ENCODE measurements at places on chromosomes 7 and 10. TPM values are rescaled to one million over a fixed set of nuclear protein-coding genes. Genes with fewer than 3 reads are reported as not detected.
A peak's percentile ranks its signal among the peaks of the same experiment; 100 is the strongest.

DNA sequence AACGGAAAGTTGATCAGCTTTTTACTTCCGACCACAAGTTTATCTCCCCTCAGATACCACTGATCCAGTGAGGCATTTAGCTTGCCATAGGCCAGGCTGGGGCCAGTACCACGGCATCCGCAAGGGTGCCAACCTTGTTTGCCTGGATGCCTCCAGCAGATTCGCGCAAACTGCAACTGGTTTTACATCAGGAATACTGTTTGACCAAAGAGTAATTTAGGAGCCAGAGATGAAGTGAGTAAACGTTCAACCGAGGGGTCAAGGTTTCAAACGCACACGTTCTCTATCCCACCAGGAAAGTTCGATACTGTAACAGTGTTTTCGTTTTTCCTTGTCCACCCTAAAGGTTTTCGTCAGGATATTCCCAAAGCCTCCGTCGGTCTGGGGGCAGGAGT lies 266 bp upstream of the MDFIC start:
- DNase-seq: peak; percentile 37

- no peak for DNase-seq
Observed at GRCh38 chr7:41328131-41328530, 374.8 kb downstream of the INHBA start.

DNA sequence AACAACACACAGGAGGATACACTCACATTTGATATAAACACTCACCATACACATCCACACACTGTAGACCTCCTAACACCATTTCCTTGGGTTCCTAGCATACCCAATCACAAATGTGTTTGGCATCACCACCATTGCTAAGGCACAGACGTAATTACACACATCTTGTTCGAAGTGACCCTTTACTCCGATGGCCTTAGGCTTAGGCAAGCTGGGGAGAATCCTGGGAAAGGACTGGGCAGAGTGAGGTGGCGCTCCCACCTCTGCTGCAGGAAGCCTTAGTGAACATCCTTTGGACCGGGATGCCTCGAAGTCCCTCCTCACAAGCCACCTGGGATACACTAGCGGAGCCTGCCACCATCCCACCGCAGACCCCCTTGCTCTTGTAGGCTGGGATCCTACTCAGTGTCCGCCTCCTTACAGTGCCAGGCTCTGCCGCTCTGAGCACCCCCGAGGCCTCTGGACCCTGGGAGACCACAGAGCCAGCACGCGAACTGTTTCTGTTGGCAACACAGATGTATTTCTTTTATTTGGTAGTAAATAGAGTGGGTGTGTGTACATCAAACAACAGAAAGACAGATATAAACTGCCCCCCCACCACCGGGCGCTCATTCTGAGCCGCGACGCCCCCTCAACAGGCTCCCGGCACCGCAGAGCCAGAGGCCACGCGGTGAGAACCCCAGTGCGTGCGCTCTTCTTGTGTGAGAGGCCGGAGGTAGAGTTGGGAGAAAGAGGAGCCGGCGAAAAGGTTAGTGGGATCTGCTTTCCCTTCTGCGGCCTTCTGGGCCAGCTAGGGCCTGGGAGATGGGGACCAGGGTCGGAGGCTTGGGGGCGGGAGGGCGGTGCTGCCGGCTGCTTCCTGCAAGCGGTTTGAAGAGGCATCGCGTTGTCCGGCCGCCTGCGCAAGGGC lies 5.9 kb upstream of the HMX2 start:
- no peak for DNase-seq

DNA sequence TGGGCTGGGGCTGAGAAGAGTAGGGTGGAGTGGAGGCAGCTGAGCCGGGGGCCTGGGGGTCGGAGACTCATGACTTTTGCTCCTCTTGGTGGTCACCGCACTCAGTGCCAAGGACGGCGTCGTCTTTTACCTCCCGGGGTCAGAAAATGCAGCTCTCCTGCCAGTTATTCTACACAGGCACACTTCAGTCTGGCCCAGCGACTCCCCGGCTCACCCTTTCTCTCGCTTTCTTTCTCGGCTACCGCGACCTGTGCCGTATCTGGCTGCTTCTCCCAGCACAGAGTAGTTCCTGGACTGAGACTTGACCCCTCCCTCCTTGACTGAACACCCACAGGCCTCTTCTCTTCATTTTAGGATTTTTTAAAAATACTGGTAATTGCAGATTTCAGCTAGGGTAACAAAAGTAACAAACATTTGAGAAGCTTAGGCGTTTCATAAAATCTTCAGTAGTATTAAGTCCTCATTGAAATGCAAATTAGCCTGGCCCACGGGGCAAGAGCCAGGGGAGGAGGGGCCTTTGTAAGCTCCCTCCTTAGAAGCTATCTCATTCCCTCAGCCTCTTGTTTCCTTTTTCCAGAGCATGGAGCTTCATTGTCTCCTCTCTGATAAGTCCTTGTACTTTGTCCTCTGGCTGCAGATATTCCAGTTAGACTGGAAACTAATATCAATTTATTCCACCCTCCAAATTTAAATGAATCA lies 1.1 kb upstream of the PRLHR start:
- no peak for DNase-seq

DNA sequence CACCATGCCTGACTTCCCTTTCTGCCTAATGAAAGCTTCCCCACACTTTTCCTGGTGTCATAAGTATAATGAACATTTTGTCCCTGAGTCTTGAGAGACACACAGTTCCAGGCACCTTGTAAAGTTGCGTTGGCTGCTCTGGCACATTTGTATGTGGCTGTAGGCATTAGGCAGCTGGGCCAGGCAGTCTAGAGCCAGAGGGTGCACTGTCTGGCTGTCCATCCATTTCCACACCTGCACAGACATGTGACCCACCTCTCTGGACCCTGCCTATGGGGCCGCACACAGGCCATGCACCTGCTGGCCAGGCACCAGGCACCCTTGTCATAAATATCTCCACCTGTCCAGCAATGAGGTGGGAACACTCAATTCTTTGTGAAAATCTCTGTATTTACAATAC lies 54.7 kb upstream of the ANTXRL start:
- DNase-seq: no peak

DNA sequence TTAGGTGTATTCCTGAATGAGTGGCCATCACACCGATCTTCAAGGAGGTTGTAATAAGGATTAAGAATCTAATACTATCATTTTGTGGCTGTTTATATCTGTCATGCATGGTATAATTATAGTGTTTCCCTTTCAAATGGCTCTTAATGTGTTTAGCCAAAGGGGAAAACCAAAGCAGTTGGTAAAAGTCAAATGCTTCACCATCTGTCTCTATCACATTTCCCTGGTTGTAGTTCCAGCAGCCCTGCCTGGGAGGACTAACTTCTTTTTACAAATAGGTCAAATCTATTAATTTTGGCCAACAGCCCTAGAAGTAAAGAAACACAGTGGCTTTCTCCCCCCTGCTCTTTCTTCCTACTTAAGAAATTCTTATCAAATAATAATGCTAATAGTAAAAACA lies 56.7 kb downstream of the ZNF365 start:
- DNase-seq: no peak

The GLCCI1 gene
- 8.3 TPM for total RNA-seq

DNA sequence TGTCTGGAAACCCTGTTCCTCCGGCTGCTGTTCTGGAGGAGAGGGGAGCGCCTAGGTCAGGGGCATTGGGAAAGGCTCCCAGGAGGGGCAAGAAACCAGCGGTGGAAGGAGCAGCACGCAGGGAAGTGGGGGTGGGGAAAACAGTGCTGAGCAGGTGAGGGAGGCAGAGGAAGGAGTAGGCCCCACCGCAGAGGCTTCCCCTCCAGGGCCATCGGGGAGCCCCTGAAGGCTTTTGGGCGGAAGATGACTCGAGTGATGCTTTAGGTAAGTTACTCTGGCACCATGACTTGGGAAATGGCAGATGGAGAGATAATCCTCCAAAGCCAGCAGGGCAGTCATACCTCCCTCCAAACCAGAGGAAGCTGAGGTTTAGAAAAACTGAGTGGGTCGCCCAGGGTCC lies 106.5 kb upstream of the ANLN start:
- DNase-seq: no peak

- DNase-seq: no peak
Observed at GRCh38 chr10:87864496-87865059, 1.2 kb downstream of the PTEN start.

DNA sequence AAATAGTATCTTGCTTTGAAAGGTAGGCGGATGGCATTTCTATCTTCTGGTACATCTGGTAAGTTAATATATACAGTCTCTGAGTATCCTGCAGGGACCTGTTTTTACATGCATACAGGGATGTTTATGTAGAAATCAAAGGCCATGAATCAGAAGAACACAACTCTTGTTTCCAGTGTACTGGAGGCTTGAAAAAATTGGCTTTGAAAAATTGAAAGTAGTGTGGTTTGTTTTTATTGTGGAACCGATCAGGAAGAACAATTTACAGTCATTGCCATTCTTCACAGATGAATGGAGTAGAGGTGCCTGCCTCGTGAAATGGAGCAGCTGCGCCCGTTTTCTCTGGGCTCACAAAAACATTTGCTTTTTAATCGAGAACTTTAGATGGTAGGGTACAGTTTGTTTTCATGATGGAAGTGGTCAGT lies 54.0 kb upstream of the RPA3 start:
- no peak for DNase-seq

GRCh38 chr10:100738055-100738827 lies 7.1 kb upstream of the PAX2 start:
- DNase-seq: no peak

The MALRD1 gene
- total RNA-seq: 0.40 TPM

GRCh38 chr10:80100861-80101695 lies 22.6 kb downstream of the TMEM254 start:
- no peak for DNase-seq

The SLC29A3 gene
- 6.5 TPM for total RNA-seq

DNA sequence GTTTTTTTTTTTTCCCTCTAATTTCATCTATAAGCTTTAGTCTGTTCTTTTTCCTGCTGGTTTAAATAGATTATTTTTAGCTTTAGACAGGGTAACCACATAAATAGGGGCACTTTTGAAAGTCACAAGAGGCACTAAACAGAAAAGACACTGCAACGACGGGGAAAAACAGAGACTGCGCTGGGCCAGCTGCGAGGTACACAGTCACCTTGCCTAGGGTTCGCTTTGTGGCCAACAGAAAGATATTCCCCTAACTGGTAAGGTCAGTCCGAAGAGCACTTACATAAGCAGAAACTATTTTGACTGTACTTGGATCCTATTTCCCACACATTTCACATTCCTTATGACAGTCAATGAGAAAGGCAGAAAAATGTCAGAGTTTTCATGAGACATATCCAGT lies 175.6 kb upstream of the PHF14 start:
- DNase-seq: no peak

The PDZD7 gene
- total RNA-seq: 0.42 TPM

GRCh38 chr10:8404721-8405120 lies 350.2 kb downstream of the GATA3 start:
- no peak for DNase-seq

The FAM180A gene
- 0.45 TPM for total RNA-seq

DNA sequence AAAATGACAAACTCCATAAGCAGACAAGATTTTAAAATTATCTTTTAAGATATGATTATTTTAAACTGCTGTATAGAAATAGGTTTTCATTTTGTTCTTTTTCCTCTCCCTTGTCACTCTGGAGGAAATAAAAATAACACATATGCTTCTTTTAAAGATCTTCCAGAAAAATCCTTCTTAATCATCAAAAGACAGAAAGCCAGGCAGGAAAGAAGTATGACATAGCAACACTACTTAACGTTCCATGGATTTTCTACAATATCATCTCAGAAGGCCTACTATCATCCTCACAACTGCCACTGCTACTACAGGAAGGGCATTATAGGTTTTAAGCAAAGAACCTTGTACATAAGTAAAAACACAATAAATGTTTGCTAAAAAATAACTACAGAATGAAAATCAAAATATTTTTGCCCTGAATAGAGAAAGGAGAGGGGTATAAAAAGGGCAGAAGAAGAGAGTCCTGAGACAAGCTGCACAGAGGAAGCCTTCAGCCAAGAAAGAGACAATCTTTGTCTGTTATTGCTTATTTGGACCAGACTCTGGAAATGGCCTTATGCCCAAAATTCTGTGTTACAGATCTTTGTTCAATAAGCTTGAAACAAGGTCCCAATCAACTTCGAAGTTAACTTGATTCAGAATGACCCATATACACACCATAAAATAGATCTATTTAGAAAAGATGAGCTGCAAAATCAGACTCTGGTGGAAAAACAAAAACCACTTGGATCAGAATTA lies 67.8 kb downstream of the ABI1 start:
- no peak for DNase-seq

DNA sequence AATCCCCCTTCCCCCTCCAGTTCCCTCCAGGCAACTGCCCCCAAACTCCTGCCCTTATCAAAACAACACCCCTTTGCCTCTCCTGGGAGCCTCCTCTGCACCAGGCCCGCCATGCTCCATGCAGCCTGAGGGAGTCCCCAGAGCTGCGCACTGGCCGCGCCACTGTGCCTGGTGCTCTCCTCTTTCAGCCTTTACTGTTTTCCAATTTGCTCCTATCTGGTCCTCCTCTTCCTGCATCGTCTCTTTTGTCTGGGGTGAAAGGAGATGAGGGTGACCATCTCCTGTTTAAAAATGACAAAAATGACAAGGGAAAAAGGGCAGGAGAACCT lies 165.8 kb upstream of the ADCY1 start:
- DNase-seq: no peak

DNA sequence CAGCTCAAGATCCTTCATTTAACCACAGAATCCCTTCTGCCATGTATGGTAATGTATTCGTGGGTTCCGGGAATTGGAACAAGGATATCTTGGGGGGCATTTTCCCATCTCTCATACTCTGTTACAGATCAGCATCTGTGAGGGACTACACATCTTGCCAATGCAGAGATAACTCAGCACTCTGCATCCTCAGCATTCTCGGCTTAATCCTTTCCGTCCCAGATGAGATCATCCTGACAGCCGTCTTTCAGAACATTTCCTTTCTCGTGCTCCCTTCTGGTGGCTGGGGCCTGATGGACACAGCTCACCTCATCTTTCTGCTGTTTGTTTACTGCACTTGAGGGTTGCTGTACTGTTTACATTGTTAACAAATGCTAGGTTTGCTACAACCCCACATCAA lies 25.3 kb downstream of the FKBP6 start:
- no peak for DNase-seq

All from colonic mucosa (tissue), 4 donors.